Stimulated activated CD4-positive, alpha-beta T cell treated with anti-CD3 and anti-CD28 coated beads, Interleukin-2, amount 100 ng/mL, for 4 hours (primary cell): ENCODE measurements at places on chromosomes 12 and 14.

GRCh38 chr14:96889091-96889490, 91.9 kb downstream of the VRK1 start:
- no peak for DNase-seq

DNA sequence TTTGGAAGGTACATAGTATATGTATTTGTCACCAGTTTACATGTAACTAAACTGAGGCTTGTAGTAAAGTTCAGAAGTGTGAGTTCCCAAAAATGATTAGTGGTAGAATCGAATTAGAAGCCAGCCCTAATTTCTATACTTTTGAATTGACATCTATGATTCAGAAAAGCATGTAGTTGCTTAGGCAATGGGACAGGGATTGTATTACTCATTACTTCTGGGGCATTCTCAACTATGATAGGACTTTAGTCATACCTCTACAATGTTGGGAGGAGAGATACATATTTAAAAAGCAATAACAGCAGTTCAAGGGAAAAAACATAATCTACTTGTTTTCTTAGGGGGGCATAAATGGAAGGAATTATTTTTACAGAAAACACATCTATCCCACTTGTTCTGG, 277.9 kb upstream of the E2F7 start:
- DNase-seq: no peak

- no peak for DNase-seq
Observed at GRCh38 chr14:104635717-104636116, 31.1 kb upstream of the TMEM179 start.

- DNase-seq: no peak
Observed at GRCh38 chr14:34297786-34298520, 164.1 kb downstream of the SPTSSA start.

- DNase-seq: no peak
Observed at GRCh38 chr14:105074601-105075053, 9.4 kb upstream of the GPR132 start.

DNA sequence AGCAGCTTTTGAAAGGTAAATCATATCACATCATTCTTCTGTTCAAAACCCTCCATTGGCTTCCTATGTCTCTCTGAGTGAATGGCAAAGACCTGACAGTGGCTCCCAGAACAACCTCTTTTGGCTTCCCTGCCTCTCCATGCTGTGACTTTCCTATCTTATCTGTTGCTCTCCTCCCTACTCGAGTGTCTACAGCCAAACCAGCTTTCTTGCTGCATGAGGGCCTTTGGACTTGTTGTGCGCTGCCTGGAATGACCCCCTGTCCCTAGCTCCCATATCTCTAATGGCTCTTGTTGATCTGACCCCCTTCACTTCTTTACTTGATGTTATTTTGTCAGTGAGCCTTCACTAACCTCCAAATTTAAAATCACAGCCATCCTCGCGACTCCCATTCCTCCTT, 2.5 kb downstream of the SYNE2 start:
- DNase-seq: no peak

GRCh38 chr12:66514581-66514980, 164.3 kb downstream of the GRIP1 start:
- DNase-seq: no peak

DNA sequence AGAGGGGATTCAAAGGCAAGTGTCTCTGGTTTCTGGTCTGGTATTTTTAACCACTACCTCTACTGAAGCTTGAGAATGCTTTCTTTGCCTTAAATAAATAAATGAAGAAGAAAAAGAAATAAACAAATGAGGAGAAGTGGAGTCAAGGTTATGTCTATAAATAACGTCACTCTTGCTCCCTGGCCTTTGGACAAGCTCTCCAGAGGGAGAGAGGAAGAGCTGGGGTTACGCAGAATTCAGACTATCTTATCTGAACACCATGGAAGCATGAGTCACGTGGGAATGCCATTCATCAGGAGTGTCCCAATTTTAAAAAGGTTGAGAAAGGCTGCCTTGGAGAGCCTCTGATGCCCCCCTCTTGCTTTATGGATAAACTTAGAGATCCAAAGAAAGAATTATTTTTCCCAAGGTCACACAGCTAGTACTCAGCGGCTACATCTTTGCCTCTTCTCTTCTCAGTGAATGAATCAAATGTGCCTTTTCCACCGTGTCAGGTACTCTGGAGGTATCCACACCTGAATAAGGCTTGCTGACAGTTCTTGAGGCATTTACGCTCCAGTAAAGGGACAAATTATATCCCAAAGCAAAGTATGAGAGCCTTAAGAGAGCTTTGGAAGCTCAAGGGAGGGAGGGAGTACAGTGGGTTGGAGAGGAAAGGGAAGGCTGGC, 12.9 kb upstream of the MSI1 start:
- DNase-seq: no peak
